ENCODE measurements at places on chromosomes 5 and 9. TPM values are rescaled to one million over a fixed set of nuclear protein-coding genes. Genes with fewer than 3 reads are reported as not detected.

- DNase-seq: no peak
Measured at GRCh38 chr9:133130685-133131244, 9.7 kb upstream of the RALGDS start.

GRCh38 chr9:136156209-136157120, 37.8 kb upstream of the TMEM250 start:
- DNase-seq: no peak

- DNase-seq: no peak
Measured at GRCh38 chr9:100715100-100715380, 137.2 kb downstream of the CAVIN4 start.

Gene TMC1
- total RNA-seq: 0.55 TPM

Gene LCN9
- total RNA-seq: not detected

GRCh38 chr9:114410910-114411309, 23.1 kb upstream of the AKNA start:
- DNase-seq: no peak

GRCh38 chr5:65816729-65817128, 94.7 kb downstream of the NLN start:
- DNase-seq: no peak

DNA sequence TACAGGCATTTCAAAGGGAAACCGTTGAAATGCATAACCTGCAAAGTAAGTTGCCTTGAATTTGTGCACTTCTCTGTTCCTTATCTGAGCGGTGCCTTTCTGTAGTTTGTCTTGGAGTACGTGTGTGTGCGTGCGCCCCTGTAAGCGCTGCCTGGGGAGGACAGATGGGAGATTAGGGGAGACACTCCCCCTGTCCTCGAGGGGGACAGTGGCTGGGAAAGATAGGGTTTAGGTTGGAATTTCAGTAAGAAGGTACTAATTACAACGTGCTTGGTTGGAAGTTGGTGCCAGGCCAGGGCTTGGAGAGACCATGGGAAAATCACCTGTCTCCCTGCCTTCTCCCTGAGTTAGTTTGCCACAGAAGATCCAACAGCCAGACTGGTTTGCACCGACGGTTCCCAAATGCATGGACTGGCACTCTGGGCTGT, 73.2 kb downstream of the PIK3R1 start:
- DNase-seq: no peak

- no peak for DNase-seq
Measured at GRCh38 chr5:9338796-9339195, 207.1 kb downstream of the SEMA5A start.

Gene IFNA2
- total RNA-seq: not detected

Gene JAKMIP2
- not detected for total RNA-seq

GRCh38 chr5:53971131-53971530, 339.2 kb downstream of the ARL15 start:
- DNase-seq: no peak

Gene GGTA1
- not detected for total RNA-seq

Gene DNAH5
- total RNA-seq: 1.6 TPM

Gene OR2K2
- not detected for total RNA-seq

Gene OTP
- total RNA-seq: not detected

- no peak for DNase-seq
Measured at GRCh38 chr5:150302301-150303069, at the start of gene ARSI. Gene ARSI (minus strand): TSS chr5:150302905. CDS start chr5:150302373, 532 bp downstream.

DNA sequence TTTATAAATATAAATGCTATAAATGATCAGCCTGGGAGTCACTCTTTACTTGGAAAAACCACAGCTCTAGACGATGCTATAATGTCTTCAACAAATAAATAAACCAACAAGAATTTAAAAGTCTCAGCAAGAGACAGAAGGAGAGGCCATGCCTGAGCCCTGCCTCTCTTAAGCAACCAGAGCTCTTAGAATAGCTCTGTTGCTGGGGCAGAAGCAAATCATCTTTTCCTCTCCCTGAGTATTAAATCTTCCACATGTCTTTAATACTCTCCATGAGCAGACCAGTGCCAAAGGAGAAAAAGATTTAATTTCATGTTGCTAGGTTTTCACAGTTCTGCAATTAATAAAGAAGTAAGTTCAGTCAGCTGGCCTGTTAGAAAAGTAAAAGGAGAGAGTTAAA, 408.0 kb upstream of the SLC30A5 start:
- DNase-seq: no peak

DNA sequence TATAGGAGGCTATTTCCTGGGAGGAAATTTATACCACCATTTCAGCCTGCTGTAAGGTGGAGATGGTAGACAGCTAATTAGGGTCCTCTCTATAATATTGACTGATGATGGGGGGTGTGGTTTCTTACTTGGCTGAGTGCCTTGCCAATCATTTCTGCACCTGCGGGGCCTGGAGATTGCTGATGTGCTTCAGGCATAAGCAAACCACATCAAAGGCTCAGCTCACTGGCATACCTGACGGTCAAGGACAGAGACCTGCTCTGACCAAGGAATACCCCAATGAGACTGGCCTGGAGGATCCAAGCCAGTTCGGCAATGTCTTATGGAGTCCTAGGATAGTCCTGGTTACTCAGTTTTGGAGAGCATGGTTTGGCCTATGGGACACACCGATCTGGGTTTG, 29.5 kb downstream of the ANKH start:
- DNase-seq: no peak

- no peak for DNase-seq
Measured at GRCh38 chr9:137411260-137411644, 11.7 kb downstream of the EXD3 start.

DNA sequence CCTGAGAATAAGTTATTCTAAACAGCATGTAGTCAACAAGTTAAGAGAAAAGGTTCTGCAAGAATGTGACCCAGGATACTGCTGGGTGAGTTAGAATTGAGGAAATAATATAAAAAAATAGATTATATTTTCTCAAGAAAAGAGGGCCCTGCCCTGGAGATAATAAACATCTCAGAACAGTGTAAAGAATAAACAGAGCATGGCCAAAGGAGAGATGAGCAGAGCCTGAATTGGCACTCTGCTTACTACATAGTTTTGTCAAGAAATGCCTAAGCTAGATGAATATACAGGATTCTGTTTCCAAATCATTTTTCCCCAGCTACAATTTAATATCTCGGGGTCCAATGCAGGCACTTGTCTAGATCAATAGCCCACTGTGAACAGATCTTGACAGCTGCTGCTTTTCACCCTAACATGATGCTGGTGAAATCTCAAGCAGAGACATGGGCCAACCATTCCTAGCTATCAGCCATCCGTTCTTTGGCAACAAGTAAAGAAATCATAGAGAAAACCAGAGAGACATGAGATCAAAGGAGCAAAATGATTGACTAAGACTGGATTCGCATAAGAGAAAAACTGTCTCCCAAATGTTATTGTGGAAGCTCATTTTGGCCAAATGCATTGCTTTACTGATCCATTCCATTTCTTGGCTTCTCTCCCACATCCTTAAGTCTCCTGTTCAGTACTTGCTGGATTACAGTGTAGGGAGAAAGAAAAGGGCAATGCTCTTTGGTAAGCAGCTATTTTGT, 173.2 kb downstream of the PRELID2 start:
- DNase-seq: no peak

Gene FAM221B
- total RNA-seq: not detected

DNA sequence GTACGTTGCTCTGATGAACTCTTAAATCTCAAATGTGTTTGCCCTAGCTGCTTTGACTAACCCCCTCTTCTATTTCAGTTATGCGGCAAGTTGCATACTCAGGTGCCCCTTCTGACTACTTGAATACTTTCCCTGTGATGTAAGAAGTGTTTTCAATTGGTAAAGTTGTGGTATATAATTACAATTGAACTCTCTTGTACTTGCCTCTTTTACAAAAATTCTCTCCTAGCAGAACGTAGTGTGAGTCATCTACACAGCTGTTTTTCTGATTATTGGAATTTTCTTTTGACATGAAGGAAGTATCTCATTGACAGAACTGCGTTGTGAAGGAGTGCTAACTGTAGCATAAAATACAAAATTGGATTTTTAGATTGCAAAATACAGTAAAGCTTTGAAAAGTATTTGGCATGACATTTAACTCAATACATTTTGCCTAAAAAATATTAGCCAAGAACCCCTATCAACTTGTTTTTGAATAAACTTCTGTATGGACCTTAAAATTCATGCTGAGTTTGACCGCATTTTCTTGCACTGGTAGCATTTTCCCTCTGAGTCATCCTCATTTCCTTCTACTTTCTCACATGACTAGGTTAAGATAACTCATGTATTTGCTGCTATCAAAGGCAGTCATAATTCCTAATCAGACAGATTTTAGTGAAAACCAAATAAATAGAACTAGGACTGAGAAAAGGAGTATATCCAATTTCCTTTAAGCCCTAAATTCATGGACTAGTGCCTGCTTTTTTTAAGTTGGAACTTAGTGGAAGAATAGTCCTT, 6.3 kb downstream of the CRHBP start:
- peak; percentile 25 for DNase-seq

GRCh38 chr9:124355039-124355940, 60.0 kb downstream of the PSMB7 start:
- DNase-seq: no peak

DNA sequence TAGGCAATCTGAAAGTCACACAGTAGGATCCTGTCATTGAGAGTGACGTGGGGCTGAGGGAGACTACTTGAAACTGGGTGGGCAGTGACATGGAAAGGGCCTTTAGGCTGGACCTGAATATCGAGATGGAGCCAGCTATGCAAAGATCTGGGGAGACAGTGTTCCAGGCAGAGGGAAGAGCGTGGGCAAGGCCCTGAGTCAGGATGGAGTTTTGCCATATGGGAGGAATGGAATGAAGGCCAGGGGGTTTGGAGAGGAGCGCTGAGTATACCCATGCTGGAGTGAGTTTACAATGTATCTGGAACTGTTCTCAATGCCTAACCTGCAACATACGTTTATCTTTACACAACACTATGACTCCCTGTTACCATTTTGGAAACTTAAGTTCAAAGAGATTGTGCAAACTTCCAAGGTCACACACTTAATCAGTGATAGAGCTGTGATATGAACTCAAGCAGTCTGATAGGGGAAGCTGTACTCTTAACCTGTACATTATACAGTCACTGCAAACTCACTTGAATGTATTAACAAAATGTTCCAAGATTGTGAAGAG, 33.5 kb downstream of the INSYN2B start:
- no peak for DNase-seq

Gene TIMD4
- total RNA-seq: not detected

DNA sequence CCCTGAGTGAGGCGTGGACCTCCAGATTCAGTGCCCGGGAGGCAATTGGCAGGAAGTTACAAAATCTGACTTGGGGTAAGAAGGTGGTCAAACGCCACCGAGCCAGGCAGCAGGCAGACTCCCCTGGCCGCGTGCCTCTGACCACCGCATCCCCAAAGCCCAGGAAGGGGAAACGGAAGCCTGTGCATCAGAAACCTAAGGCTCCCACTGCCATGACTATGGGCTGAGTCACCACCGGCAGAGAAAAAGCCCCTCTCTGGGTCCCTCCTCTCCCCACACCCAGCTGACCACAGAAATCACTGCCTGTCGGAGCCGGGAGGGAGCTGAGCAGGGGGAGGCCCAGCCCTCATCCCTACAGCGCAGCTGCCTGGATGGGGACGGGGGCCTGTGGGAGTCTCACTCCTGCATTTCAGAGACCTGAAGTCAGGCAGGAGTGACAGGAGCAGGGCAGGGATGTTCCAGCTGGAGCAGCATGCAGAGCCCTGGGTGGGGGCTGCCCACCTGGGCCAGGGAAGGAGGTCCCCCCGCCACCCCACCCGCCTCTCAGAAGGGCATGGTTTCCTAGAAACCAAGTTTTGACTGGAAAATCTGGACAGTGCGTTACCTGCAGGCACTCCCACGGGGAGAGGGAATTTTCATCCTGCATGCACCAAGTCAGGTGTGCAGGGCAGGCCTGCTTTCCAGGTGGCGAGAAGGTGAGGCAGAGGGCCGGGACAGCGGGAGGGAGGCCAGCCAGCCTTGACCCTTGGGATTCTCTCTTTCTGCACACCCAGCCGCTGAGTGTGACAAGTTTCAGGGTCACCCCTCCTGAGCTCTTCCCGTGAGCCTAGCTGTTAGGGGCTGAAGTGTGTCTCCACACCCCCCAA, 68.2 kb downstream of the LRSAM1 start:
- peak; percentile 97 for DNase-seq

GRCh38 chr5:40503439-40503838, 176.3 kb upstream of the PTGER4 start:
- peak; percentile 34 for DNase-seq

Gene ADAMTS6
- 29.9 TPM for total RNA-seq

DNA sequence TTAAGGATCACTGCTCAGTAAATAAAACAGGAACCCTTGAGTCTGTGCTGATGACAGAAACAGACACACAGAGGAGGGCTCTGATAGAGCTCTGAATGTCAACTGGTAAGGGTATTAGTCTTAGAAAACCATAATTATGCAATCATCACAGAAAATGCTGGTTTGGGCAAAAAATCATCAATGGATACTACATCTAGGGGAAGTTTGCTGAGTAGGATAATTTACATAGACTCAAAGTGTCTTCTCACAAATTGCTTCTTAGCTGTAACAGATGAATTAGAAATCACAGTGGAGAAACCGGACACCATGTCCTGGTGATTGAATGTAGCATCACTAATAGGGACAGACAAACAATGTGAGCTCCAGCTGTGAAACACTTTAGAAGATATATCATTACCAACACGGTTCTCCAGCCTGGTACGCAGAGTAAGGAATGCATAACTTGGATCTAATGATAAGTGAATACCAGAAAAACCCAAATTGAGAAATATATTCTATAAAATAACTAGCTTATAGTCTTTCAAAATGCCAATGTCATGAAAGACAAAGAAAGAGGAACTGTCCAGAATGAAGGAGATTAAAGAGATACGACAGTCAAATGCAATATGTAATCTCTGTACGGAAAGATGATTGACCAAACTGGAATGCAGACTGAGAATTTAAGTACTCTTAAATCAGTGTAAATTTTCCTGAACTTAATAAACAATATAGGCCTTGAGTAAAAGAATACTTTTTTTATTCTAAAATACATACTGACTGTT, 17.3 kb downstream of the CHD1 start:
- DNase-seq: no peak

DNA sequence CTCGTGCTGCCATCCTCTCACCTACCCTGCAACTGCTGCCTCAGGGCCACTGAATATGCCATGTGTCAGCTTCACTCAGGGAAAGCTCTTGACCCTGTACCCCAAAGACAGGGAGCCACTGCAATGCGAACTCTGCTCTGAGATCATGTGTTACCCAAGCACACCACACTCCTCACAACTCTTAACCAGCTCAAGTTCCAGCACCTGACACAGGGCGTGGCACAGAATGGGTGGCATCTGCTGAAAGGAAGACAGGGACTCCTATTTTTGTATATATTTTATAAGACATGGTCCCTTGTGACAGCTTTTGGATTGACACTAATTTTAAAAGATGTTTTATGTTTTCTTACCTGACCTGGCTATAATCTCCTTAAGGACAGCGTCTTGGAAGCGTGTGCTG, 10.7 kb downstream of the PHYKPL start:
- DNase-seq: no peak

GRCh38 chr9:97075289-97075985, 36.5 kb upstream of the CTSV start:
- DNase-seq: no peak

Gene GPX8
- 206 TPM for total RNA-seq

GRCh38 chr5:54446379-54446732, 9.1 kb upstream of the HSPB3 start:
- no peak for DNase-seq

Gene MFAP3
- 29.4 TPM for total RNA-seq

GRCh38 chr5:147397616-147398015, 112.3 kb downstream of the DPYSL3 start:
- no peak for DNase-seq

- no peak for DNase-seq
Measured at GRCh38 chr5:38267372-38267771, 9.0 kb downstream of the EGFLAM start.

Gene MPDZ
- 22.2 TPM for total RNA-seq

Gene LCN2
- not detected for total RNA-seq
